Renal cortical epithelial cell (primary cell): ENCODE measurements at places on chromosomes 16 and 17.
A peak's percentile ranks its signal among the peaks of the same experiment; 100 is the strongest.

- peak; percentile 90 for DNase-seq
These were observed 2.8 kb downstream of the CDH13 start for GRCh38 chr16:82629441-82630027.

GRCh38 chr17:14771543-14771942 is 470.7 kb downstream of the HS3ST3B1 start:
- DNase-seq, result no peak

GRCh38 chr17:7881276-7882054 is 7.1 kb upstream of the CHD3 start:
- DNase-seq, result no peak

GRCh38 chr17:72812823-72813222 is 279.7 kb downstream of the SLC39A11 start:
- no peak for DNase-seq

GRCh38 chr17:13031718-13032350 is 14.0 kb upstream of the ELAC2 start:
- DNase-seq, result peak; percentile 11

GRCh38 chr16:15765116-15765515 is 91.7 kb downstream of the MYH11 start:
- no peak for DNase-seq

GRCh38 chr16:79605999-79606398 is 5.5 kb upstream of the MAF start:
- peak; percentile 63 for DNase-seq
